Thoracic aorta (tissue), 2 donors: ENCODE measurements at places on chromosomes 16 and 17. TPM values are rescaled to one million over a fixed set of nuclear protein-coding genes. Genes with fewer than 3 reads are reported as not detected.
A peak's percentile ranks its signal among the peaks of the same experiment; 100 is the strongest.

DNA sequence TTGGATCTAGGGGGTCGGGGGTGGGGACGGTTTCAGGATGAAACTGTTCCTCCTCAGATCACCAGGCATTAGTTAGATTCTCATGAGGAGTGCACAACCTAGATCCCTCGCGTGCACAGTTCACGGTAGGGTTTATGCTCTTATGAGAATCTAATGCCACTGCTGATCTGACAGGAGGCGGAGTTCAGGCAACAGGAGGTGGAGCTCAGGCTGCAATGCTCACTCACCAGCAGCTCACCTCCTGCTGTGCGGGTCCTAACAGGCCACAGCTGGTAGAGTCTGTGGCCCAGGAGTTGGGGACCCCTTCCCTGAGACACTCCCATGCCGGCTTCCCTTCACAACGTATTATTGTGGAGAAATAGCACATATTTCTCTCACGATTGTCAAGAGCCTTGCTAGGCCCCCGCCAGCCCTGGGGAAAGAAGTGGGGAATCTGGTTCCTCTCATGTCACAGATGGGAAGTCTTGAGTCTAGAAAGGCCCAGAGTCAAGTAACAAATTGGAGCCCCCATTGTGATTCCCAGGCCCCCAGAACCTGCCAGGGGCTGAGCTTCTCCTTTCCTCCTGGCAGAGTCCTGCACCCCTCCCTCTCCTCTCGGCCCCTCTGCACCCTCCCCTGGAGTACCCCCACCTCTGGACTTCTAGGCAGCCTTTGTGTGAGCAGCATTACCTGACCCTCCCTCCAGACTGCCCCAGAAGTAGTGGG lies 6.1 kb upstream of the KRT14 start:
- no peak overlapping the region for H3K4me3 ChIP-seq
- peaks cover 5% of the 10 kb centered on the region for H3K4me1 ChIP-seq
- DNase-seq: no peak
- H3K36me3 ChIP-seq: no peaks in the 10 kb centered on the region
- H3K27ac ChIP-seq: no peak overlapping the region
- no peaks in the 10 kb centered on the region for H3K27me3 ChIP-seq

Gene KRT17
- 74.7 TPM for total RNA-seq

DNA sequence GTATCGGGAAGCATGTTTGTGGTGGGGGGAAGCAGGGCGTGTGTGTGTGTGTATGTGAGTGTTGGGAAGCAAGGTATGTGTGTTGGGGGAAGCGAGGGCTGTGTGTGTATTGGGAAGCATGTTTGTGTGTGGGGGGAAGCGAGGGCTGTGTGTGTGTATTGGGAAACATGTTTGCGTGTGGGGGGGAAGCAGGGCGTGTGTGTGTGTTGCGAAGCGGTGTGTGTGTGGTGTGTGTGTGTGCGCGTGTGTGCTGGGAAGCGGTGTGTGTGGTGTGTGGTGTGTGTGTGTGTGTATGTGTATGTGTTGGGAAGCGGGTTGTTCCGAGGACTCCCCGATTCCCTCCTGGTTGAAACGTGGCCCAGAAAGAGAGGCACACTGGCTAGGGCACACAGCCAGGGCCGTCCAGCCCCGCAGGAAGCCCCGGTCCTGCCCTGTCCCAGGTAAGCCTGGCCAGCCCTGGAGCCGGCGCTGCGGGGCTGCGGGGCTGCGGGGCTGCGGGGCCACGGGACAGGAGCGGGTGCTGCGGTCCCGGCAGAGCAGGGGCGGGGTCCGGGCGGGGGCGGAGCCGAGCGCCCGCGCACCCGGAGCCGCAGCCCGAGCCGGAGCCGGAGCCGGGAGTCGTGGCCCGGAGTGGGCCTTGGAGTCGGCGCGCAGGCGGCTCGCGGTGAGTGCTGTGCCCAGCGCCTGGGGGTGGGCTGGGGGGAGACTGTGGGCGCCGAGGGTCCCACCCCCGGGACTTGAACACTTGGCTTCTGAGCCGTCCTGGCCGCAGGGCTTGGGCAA lies at the start of gene NOD2:
TSS of gene NOD2 (plus strand) at position 608 of the 783 bp plus-strand sequence. CDS start 5,890 bp downstream, outside the sequence.
- peak within 1 kb of the TSS; percentile 76 for H3K4me3 ChIP-seq
- H3K27me3 ChIP-seq: no peaks in the 10 kb centered on the region
- no peak within 1 kb of the TSS for H3K27ac ChIP-seq
- peaks cover 15% of the 10 kb centered on the region for H3K4me1 ChIP-seq

GRCh38 chr16:84507011-84507982 lies 2.8 kb upstream of the MEAK7 start:
- H3K36me3 ChIP-seq: no peaks in the 10 kb centered on the region
- H3K4me1 ChIP-seq: peaks cover 16% of the 10 kb centered on the region

GRCh38 chr16:83768986-83769385 lies 38.8 kb upstream of the HSBP1 start:
- no peak for DNase-seq
- H3K4me3 ChIP-seq: no peak overlapping the region
- H3K27ac ChIP-seq: no peak overlapping the region
- no peaks in the 10 kb centered on the region for H3K4me1 ChIP-seq

GRCh38 chr17:74206332-74206818 lies 2.9 kb downstream of the RPL38 start:
- no peak for DNase-seq
- peaks cover 27% of the 10 kb centered on the region for H3K4me1 ChIP-seq
- H3K27me3 ChIP-seq: no peaks in the 10 kb centered on the region
- H3K4me3 ChIP-seq: no peak overlapping the region

- no peaks in the 10 kb centered on the region for H3K27me3 ChIP-seq
- peaks cover 6% of the 10 kb centered on the region for H3K36me3 ChIP-seq
- H3K4me1 ChIP-seq: peaks cover 15% of the 10 kb centered on the region
Measured at GRCh38 chr17:5583426-5584382, 605 bp downstream of the NLRP1 start.

GRCh38 chr17:20154286-20155000 lies 145.3 kb downstream of the SPECC1 start:
- no peak overlapping the region for H3K4me3 ChIP-seq
- peaks cover 12% of the 10 kb centered on the region for H3K4me1 ChIP-seq
- H3K36me3 ChIP-seq: no peaks in the 10 kb centered on the region
- no peaks in the 10 kb centered on the region for H3K27me3 ChIP-seq
- no peak overlapping the region for H3K27ac ChIP-seq
